Testis (tissue), 5 donors: ENCODE measurements at places on chromosomes 5 and 9. TPM values are rescaled to one million over a fixed set of nuclear protein-coding genes. Genes with fewer than 3 reads are reported as not detected.

GRCh38 chr9:114037249-114037648, 40.9 kb downstream of the AMBP start:
- no peak for DNase-seq

The PLPP7 gene
- 29.9 TPM for total RNA-seq

DNA sequence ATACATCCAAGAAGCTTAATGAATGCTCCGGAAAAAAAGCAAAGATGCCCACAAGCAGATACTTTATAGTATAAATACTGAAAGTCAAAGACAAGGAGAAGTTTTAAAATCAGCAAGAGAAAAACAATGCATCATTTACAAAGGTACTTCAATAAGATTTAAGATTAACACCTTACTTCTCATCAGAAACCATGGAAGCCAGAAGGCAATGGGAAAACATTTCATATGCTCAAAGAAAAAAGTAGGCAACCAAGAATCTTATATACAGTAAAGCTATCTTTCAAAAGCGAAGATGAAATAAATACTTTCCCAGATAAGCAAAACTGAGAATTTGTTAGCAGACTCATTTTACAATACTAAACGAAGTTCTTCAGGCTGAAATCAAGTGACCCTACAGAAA, 51.1 kb downstream of the ABHD17B start:
- no peak for DNase-seq

DNA sequence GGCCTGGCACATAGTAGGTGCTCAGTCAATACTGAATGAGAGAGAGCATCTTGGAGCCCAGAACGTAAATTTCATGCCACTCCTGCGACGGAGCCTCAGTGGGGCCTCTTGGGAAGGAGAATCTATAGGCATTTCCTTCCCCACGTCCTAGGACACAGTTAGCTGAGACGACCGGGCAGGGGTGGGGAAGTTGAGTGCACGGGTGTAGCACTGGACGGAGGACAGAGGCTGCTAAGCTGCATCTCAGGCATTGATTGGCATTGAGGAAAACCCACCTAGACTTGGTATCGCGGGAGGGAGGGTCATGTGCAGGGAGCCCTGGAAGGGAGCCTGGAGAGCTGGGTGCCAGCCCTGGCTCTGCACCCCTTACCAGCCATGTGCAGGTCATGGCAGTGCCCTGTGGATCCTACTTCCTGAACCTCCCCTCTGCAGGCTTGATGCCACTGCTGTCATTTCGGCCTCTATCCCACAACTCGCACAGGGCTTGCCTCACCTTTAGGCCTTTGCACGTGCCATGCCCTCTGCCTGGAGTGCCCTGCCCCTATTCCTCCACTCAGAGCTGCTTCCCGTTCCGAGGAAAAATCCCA, 25.6 kb downstream of the NEK6 start:
- DNase-seq: no peak

The PFN3 gene
- 45.7 TPM for total RNA-seq

DNA sequence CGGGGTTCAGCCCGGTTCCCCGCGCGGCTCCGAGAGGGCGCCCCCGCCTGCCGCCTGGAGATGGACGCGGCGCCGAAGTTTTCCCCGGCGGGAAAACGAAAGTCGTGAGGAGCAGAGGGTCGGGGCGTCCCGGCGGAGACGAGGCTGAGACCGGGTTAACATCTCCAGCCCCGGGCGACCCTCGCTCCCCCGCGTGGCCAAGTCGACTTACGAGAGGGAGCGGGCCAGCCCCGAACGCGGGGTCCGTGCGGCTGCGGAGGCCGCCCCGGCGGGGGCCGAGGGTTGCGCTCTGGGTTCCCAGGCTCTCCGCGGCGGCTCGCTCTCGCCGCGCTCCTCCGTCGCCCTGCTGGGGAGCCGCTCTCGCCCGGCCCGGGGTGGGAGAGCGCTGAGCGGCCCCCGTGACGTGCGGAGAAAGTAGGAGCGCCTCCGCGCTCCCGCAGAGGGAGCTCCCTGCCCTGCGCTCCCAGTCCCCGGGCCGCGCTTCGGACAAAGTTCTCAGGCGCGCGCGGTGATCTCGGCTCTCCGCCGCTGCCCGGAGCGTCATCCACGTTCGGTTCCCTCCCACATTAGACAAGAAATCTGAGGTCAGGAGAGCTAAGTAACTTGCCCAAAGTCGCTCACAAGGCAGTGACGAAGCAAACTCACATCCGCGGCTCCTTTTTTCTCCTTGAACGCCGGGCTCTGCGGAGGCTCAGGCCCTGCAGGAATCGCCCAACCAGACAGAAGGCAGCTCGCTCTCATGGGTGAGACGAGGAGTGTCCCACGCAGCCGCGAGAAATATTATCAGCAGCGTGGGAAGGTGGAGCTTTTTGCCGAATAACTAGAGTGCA, 1.2 kb upstream of the GCNT4 start:
- peak; percentile 70 for DNase-seq

The FOXD4L4 gene
- total RNA-seq: 0.62 TPM

The PRPF4 gene
- total RNA-seq: 29.9 TPM

GRCh38 chr9:136587145-136587943, 41.5 kb upstream of the NOTCH1 start:
- DNase-seq: peak; percentile 77

DNA sequence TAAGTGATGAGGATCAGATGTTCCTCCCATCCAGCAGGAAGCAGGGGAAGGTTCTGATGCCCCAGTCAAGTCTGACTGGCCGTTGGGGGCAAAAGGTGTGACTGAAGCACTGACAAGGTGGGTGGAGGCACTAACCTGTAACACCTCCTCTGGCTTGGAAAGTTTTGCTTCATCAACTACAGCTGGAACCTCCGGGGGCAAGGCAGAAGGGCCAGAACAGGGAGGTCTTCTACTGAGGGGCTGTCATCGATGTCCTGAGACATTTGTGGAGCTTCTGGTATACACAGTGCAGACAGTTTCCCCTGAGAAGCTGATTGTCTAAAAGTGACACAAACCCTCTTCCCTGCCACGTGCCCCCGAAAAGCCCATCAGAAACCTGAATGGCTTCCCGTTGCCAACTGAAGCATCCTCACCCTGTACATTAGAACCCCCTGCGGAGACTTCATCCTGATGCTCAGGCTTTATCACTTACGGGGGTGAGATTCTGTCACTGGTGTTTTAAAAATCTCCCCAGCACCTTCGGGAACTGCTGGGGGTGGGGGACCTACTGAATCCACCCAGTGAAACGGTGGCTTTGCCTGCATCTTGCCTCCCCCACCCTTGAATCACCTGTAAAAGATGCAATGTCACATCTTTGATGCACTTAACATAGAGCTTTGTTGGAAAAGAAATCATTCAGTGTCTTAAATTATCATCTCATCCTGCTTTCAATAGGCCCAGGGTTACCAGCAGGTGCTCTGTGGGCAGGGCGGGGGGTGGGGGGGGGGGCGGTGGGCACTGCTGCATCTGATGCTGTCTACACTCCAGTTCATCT, 24.6 kb downstream of the TRAF1 start:
- no peak for DNase-seq

The IRX2 gene
- 9.1 TPM for total RNA-seq

DNA sequence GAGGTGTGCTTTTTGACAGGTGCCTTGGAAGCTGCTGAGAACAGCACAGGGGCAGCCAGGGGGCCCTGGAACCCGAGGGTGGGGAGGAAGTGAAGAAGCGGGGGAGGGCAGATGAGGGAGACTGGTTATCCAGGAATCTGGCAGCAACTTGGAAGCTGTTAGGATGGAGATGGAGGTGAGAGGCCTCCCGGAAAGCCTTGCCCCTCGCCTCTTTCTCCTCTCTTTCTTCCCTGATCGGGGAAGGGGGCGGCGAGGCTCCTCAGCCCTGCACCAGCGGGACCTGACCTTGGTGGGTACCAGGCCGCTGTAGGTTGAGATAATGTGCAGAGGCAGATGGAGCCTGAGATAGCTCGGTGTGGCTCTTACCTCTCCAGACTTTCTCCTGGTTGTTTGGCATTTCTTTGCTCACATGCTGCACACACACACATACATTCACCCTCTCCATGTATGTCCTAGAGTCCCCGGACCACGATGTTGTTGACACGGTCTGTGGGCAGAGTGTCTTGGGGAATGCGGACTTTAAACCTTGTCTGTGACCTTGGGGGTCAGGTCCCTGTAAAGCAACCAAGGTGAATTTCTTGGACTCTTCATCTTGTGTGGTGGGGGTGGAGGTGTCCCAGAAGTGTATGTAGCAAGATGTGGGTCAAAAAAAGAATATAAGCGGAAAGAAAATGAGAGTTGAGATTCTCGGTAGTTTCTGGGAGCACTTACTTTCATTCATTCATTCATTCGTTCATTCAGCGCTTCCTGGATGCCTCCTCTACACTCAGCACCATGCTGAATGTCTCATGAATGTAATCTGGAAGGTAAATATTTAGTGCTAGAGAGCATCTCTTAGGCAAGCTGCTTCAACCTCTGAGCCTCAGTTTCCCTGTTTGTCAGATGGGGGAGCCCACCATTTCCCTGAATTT, 1.6 kb downstream of the WWC1 start:
- DNase-seq: no peak

GRCh38 chr5:67363963-67364362, 167.4 kb upstream of the CD180 start:
- DNase-seq: no peak

DNA sequence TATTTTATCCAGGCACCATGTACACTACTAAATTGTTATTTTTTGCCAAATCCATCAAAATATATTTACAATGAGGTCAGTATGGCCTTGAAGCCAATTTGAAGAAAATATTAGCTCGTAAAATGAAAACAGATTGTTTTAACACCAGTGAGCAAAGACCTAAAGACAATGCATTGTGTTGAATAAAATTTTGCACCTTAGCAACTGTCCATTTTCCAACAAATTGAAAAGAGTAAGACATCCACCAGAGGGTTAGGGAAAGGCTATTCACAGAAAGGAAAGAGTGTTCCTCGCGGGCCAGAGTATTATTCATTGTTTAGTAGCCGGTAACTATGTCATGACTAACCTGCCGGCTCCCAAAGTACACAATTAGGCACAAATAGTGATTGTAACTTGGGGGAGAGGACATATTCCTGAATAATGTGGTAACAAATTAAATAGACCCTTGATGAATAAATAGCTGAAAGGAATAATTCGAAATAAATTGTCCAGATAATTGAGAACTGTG, 213.3 kb downstream of the DNAH5 start:
- DNase-seq: no peak

DNA sequence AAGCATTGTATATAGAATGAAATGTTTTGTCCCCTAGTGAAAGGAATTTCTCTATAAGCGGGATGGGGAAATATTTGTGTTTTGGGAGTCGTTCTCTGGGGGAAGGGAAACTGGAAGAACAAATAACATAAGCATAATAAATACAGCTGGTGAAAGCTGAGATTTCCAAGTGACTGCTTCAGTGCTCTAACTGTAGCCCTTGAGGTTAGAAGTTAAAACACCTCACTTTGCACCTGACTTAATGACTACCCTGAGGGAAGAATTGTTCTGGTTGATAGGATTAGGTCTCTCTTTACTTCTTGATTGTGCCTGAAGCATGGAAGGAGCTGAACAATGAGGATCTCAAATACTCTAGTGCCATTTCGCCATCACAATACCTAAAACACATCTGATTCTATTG, 307.4 kb downstream of the MAN2A1 start:
- no peak for DNase-seq

DNA sequence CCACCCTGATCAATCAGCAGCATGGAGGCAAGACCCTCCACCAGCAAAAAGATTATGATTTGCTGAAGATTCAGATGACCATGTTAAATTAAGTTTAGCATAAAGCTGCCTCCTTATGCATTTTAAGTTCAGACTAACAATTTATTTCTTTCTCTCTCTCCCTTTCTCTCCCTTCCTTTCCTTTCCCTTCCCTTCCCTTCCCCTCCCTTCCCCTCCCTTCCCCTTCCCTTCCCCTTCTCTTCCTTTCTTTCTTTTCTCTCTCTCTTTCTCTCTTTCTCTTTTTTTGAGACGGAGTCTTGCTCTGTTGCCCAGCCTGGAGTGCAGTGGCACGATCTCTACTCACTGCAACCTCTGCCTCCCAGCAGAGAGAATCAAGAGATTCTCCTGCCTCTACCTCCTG, 1.4 kb upstream of the MELK start:
- DNase-seq: no peak

The C5 gene
- total RNA-seq: 8.0 TPM

The LCN12 gene
- total RNA-seq: 27.8 TPM
